CD4-positive, alpha-beta T cell (primary cell): ENCODE measurements at places on chromosomes 2 and 18. TPM values are rescaled to one million over a fixed set of nuclear protein-coding genes. Genes with fewer than 3 reads are reported as not detected.

SPATS2L gene
- 4.0 TPM for total RNA-seq

MAL gene
- 101 TPM for total RNA-seq

CCDC148 gene
- total RNA-seq = not detected

MEIS1 gene
- not detected for total RNA-seq

CFAP53 gene
- total RNA-seq = 0.33 TPM

UGT1A8 gene
- total RNA-seq = not detected

IL1R1 gene
- 0.22 TPM for total RNA-seq

SCG2 gene
- total RNA-seq = not detected

MYOM1 gene
- 0.74 TPM for total RNA-seq

STK17B gene
- total RNA-seq = 645 TPM

SP100 gene
- total RNA-seq = 243 TPM

GAL3ST2 gene
- total RNA-seq = 1.5 TPM

CHRNG gene
- total RNA-seq = not detected

RAX gene
- total RNA-seq = not detected

HOXD11 gene
- not detected for total RNA-seq

AQP12B gene
- total RNA-seq = not detected

FHOD3 gene
- total RNA-seq = not detected

GAREM1 gene
- total RNA-seq = 0.34 TPM

MAIP1 gene
- total RNA-seq = 35.8 TPM

SCYGR5 gene
- total RNA-seq = not detected

ZNF532 gene
- total RNA-seq = 9.9 TPM

DNAH6 gene
- 1.2 TPM for total RNA-seq

NUP35 gene
- total RNA-seq = 13.1 TPM

DIPK1C gene
- total RNA-seq = not detected

STEAP3 gene
- not detected for total RNA-seq

ABCG5 gene
- total RNA-seq = not detected

BOLL gene
- total RNA-seq = not detected

ZNG1B gene
- total RNA-seq = 33.9 TPM

SLC19A3 gene
- not detected for total RNA-seq

ADCYAP1 gene
- total RNA-seq = not detected

ACADL gene
- not detected for total RNA-seq

LYG1 gene
- total RNA-seq = 1.3 TPM

GPR75 gene
- 2.0 TPM for total RNA-seq

EPB41L3 gene
- 10.9 TPM for total RNA-seq

LYPD6B gene
- not detected for total RNA-seq

HOXD3 gene
- total RNA-seq = not detected

SLC8A1 gene
- total RNA-seq = 0.59 TPM

CROCC2 gene
- total RNA-seq = not detected

SLC5A7 gene
- not detected for total RNA-seq

PHLPP1 gene
- total RNA-seq = 7.1 TPM

SERPINB13 gene
- total RNA-seq = not detected

KANSL3 gene
- total RNA-seq = 54.4 TPM

SCN2A gene
- not detected for total RNA-seq

TXNL4A gene
- 55.7 TPM for total RNA-seq

DAW1 gene
- total RNA-seq = not detected

DES gene
- total RNA-seq = not detected

MCM6 gene
- 31.5 TPM for total RNA-seq

EFHD1 gene
- total RNA-seq = not detected

TMEM163 gene
- total RNA-seq = 0.47 TPM

MARCHF4 gene
- not detected for total RNA-seq

FAM110C gene
- 0.36 TPM for total RNA-seq

STPG4 gene
- total RNA-seq = not detected

TDRD15 gene
- total RNA-seq = not detected
